H7 (cell line): ENCODE measurements at places on chromosomes 13 and 19. TPM values are rescaled to one million over a fixed set of nuclear protein-coding genes. Genes with fewer than 3 reads are reported as not detected.

Gene GIPC3
- total RNA-seq = 0.11 and 0.21 TPM in 2 replicates

GRCh38 chr13:51802631-51803418, 1.1 kb downstream of the DHRS12 start:
- DNase-seq = peak; percentile 63

- DNase-seq = peak; percentile 30
These were observed 12.3 kb downstream of the TMED1 start for GRCh38 chr19:10823690-10824089.

DNA sequence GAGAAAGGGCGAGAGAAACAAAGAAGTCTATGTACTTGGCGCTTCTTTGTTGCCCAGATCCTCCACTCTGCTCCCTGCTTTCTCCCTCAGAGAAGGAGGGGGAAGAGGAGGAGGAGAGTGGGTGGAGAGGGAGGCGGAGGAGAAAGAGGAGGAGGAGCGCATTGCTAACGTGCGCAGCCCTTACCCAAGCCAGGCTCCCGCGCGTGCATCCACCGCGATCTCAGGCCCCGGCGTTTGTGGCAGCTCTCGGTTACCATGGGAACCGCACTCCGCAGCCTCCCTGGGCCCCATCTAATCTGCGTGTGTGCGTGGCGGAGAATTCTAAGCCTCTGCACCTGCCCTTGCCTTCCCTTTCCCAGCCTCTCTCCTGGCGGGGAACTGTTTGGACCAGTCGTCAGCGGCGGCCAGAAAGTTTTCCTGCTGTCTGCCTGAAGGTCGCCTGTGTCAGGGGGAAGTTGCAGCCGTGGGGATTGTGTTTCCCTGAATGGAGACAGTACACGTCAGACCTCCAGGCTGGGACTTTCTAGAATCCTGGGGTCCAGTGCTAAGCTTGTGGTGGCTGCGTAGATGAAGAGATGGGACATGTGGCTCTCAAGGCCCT, at the start of gene ERICH6B:
Gene ERICH6B, minus strand, starts transcription at position 239 of the 601 bp plus-strand sequence. CDS start 18,734 bp downstream, outside the sequence.
- peak; percentile 79 for DNase-seq

DNA sequence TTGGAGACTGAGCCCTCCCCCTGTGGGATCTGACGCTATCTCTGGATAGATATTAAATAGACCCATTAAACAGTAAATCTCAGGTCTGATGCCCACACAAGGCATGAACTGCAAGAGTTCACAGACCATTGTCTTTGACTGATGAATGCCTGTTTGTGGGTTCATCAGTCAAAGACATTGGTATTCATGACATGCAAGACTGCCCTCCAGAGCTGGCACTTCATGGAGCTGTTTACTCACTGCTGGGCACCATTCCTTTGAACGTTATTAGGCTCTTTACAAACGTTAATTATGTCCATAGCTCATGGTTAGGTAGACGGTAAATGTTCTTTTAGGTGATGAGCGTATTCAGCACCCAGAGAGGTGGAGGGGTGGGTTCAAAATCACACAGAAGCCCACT, 111.8 kb upstream of the PABPC3 start:
- DNase-seq = no peak

GRCh38 chr13:75352641-75353327, 129.2 kb downstream of the TBC1D4 start:
- DNase-seq = no peak

DNA sequence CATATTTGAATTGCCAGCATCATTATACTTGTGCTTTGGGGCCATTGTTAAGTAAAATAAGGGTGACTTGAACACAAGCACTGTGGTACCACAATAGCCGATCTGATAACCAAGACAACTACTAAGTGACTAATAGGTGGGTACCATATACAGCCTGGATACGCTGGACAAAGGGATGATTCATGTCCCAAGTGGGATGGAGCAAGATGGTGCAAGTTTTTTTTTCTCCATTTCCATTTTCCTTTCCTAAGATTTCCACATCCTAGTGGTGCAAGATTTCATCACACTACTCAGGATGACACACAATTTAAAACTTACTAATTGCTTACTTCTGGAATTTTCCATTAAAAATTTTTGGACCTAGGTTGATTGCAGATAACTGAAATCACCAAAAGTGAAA, 15.1 kb downstream of the BRCA2 start:
- DNase-seq = no peak

GRCh38 chr13:107553838-107554237, 661.5 kb downstream of the LIG4 start:
- no peak for DNase-seq

DNA sequence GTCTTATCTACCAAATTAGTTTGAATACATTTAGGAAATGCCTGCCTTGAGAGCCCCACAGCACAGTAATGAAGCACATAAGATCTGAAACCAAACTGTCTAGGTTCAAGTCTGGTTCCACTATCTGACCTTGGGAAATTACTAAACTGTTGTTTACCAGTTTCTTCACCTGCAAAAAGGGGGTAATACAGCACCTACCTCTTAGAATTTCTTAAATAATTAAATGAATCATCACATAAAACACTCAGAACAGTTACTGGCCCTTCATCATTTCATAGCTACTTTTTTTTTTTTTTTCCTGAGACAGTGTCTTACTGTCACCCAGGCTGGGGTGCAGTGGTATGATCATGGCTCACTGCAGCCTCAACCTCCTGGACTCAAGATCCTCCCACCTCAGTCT, 59.6 kb downstream of the USP12 start:
- DNase-seq = no peak

DNA sequence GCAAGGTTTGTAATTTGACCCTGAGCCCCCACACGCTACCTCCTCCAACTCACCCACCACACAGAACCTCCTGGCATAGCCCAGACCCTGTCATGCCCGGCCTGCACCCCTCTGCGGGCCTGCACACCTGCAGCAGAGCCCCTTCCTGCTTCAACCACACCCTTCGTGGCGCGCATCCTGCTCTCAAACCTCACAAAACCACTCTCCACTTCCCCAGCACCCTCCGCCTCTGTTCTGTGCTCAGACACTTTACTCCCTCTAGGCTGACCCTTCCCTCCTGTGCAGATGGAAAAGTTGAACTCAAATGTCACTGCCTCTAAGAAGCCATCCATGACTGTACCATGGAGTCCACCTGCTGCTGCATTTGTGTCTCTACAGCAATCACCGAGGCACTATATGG, 28.5 kb downstream of the FAAP24 start:
- DNase-seq = no peak

- DNase-seq = peak; percentile 26
These were observed 95.1 kb downstream of the ATP11A start for GRCh38 chr13:112784811-112785482.

DNA sequence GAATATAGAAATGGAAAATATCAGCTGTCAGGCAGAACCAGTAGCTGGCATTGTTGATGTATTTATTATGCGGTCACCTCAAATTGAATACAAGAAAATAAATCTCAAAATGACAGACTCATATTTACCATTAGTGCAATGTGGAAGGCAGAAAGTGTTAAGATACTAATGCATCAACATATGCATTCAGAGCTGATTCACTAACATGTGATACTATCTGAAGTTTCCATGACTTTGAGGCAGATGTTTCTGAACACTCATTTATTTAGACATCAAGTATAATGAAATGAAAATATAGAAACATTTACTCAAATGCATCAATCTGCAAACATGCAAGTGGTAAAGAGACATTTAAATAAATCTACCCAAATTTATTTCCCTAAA, 474.2 kb upstream of the SLC10A2 start:
- no peak for DNase-seq

GRCh38 chr13:114162533-114162922, 16.5 kb upstream of the CFAP97D2 start:
- peak; percentile 38 for DNase-seq

DNA sequence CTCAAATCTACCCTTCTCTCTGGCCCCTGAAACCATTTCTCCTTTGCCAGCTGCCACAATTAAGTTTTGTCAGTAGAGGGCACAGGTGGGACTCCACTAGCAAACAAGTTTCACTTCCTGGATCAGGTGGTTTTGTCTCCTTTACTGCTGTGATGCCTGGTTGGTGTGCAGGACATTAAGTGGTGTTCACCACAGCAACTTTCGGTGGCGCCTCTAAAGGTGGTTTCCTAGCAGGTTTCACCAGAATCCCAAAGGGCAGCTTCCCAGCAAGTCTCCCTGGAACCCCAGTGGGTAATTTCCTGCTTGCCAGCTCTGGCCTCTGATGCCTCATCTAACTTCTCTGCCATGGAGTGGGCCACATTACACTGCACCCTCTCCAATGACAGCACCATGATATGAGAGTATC, 16.6 kb downstream of the MED4 start:
- DNase-seq = peak; percentile 23
